ENCODE measurements at places on chromosomes 12 and 14.

- DNase-seq, result no peak
Measured at GRCh38 chr12:59578254-59578653, 17.6 kb upstream of the SLC16A7 start.

DNA sequence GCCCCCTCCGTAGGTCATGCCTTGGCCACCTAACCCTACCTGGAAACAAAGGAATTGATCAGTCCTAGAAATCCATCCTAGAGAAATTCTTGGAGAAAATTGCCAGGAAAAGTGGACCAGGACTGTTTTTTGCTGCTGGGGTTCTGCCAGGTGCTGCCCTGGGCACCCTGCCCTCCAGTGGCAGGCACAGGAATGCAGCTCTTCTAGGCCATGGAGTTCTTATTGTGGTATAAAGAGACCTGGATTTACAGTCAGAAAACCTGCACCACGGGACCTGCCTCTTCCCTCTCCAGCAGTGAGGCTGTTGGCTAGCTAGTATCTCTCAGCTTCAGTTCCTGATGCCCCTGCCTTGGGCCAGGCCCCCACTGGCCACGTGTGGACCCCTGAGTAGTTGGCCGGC, 59.7 kb downstream of the SLC24A4 start:
- no peak for DNase-seq

DNA sequence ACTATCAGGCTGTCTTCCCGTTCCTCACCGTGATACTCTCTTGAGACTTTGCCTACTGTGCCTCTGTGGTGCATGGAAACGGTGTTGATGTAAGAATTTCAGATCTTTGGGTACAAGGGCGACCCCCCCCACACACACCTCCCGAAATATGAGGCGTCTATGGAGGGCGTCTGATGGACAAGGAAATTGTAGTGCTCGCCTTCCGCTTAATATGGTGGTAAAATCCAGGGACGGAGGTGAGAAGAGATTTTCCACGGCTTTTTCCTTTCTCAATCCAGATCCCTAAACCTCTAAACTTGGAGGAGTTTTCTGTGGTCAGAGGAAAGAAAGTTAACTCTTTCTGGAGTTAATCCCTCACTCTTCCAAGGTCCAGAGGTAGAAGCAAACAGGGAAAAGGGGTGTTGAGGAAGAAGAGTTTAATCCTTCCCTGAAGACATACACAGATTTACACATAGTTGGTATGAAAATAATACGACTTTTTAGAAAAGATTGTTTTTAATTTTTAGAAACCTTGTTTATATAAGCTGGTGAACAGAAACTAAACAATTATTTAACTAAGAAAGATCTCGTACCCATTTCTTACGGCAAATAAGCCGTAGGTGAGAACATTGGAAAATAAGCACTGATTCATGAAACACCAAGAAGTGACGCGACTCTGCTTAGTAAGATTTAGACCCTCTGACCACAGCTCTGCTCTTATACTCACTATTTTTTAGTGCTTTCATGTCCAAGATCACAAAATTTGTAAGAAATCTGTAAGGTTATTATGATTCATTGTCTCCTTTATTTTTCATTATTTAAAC, 23.1 kb upstream of the RNASE12 start:
- no peak for DNase-seq

- no peak for DNase-seq
Measured at GRCh38 chr12:19412844-19413243, 26.4 kb upstream of the AEBP2 start.

- no peak for DNase-seq
Measured at GRCh38 chr14:96309133-96309895, 53.3 kb downstream of the BDKRB1 start.

- no peak for DNase-seq
Measured at GRCh38 chr12:5344131-5344530, 87.8 kb upstream of the NTF3 start.

DNA sequence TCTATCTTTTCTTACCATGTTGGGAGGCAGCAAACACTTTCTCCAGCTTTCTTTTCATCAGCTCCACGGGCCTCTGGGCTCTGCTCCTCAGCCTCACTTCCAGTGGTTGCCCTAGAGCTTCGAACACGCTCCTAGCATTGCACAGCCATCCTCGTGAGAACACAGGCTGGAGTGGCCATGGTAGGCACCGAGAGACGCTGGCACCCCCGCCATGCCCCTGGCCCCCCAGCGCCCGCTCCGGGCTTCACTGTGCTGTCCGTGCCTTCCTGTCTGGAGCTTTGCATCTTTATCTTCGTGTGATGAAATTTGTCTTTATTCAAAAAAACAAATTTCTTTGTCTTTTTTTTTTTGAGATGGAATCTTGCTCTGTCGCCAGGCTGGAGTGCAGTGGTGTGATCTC, 352.2 kb downstream of the TMEM121 start:
- DNase-seq, result peak; percentile 76

- no peak for DNase-seq
Measured at GRCh38 chr12:54439521-54440255, 20.6 kb upstream of the ITGA5 start.

GRCh38 chr12:8466241-8466640, 10.5 kb downstream of the CLEC6A start:
- no peak for DNase-seq

DNA sequence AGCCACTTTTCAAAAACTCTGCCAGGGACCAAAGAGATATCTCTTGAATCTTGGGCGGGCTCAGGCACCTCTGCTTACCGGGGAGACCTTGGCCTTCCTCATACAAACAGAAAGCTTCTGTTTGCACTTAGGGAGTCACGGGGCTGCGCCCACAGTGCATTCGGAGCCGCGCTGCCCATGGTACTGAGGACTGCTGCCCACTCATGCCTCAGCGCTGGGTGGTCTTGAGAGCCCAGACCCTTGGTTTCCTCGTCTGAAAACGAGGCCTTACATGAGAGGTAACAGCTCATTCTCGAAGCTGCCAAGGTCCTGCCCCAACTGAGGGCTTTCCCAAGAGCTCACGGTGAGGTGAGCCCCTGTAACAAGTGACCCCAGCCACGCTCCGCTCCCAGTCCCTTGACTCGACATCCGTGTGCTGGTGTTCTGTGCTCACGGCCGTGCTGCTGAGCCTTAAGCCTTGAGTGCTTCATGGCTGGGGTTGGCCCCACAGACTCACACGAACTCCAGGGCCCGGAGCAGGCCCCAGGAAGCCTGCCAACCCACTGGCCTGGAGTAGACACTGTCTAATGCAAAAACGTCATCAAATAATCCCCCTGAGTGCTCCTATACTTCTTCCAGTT, 47.4 kb upstream of the GPR68 start:
- no peak for DNase-seq

DNA sequence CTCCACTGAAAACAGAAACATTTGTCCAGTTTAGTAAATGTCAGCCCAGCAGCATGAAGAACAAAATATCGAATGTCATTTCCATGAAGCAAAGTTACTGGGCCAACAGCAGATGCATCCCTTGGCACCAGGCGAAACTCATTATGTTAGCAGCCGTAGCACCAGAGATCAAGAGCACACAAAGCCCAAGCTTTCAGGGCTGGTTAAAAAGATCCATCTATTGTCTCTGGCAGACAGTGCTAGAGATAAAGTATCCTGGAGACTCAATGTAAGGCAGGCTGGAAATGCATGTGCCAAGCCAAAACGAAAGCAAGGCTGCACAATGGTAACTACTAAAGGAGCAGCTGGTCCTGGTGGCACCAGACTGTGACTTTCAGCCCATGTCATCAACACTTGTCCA, 120.3 kb upstream of the PLEKHG7 start:
- no peak for DNase-seq

GRCh38 chr12:47636908-47637780, 68.7 kb downstream of the RPAP3 start:
- DNase-seq, result no peak

DNA sequence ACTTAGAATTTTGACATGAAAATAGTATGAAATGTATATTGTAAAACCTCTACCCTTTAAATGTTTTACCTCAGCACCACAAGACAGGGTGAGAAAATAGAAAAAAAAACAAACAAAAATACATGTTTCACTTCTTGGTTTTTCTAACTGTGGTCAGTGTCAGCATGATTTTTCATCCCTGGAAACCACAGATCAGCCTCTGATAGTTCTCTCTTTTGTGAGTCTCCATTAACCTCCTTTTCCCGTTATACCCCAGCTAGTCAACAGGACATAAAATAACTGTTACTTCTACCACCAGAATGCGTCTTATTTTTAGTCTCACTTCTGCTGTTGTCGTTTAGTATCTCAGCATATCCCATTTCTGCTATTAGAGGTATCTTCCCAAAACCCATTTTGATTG, 48.3 kb upstream of the KCNMB4 start:
- no peak for DNase-seq

- DNase-seq, result no peak
Measured at GRCh38 chr14:26622611-26623010, 24.8 kb upstream of the NOVA1 start.

- DNase-seq, result no peak
Measured at GRCh38 chr12:38919191-38919590, 13.8 kb upstream of the CPNE8 start.

DNA sequence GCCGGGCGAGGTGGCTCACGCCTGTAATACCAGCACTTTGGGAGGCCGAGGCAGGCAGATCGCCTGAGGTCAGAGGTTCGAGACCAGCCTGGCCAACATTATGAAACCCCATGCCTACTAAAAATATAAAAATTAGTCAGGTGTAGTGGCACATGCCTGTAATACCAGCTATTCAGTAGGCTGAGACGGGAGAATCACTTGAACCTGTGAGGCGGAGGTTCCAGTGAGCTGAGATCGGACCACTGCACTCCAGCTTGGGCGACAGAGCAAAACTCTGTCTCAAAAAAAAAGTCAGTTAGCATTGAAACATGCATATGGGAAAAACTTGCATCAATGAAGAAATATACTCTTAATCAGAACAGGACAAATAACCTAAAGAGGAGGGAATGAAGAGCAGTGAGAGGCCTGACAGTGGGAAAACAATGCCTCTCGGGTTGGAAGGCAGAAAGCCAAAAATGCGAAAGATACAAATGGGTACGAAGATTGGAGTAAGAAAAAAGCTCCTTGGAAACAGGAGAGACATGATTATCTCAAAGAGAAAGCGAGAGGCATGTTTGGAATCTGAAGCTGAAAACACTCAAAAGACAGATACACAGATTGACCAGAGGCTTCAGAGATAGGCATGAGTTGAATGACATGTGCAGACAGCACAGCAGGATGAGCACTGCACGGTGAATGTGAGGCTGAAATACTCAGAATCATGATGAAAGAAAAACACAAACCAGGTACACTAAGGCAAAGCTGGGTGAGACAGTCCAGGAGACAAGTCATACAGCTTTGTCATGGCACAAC, 30.6 kb downstream of the RESF1 start:
- no peak for DNase-seq

DNA sequence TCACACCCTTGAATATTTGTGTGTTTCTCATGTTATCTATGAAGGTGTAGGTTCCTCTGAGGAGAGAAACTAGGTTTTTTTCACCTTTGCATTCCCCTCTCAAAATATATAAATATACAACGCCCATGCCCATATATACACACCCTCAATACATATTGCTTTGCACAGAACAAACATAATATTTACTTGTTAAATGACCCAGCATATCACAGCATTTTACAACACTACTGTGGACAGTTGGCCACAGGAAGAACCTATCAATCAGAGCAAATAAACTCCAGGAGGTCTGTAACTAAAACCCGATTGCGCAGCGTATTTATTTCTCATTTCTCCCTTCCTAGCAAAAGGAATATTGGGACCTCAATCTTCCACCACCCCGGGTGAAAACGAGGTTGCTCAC, 196.0 kb downstream of the SLC5A8 start:
- no peak for DNase-seq

- DNase-seq, result no peak
Measured at GRCh38 chr12:55931780-55932550, 1.0 kb downstream of the DGKA start.

GRCh38 chr14:67077921-67078320, 111.3 kb upstream of the GARIN2 start:
- DNase-seq, result no peak

DNA sequence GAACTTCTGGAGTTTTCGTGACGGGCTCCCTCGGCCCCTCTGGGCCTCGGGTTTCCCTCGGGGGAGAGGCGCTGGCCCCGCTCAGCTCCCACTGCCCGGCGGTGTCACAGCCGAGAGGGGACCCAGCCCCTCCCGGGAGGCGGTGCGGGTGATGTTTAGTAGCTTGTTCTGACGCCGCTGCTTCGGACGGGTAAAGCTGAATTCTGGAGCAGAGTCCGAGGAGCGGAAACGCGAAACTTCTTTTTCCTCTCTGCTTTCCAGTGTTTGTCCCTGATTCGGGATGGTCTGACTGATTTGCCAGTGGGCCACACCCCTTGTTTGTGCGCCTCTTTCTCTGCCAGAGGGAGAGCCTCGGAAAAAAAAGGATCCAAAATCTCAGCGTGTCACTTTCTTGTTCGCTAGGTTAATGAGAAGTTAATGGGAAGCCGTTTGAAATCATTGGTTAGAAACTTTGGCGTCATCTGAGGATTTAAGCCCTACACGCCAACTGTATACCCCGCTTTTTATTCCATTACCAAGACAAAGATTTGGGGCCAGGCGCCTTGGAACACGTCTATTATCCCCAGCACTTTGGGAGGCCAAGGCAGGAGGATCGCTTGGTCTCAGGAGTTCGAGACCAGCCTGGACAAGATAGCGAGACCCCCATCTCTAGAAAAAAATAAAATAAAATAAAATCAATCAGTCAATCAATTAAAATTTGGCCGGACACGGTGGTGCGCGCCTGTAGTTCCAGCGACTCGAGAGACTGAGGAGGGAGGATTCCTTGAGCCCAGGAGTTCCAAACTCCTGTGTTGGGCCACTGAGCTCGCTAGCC, 756 bp downstream of the TULP3 start:
- no peak for DNase-seq

DNA sequence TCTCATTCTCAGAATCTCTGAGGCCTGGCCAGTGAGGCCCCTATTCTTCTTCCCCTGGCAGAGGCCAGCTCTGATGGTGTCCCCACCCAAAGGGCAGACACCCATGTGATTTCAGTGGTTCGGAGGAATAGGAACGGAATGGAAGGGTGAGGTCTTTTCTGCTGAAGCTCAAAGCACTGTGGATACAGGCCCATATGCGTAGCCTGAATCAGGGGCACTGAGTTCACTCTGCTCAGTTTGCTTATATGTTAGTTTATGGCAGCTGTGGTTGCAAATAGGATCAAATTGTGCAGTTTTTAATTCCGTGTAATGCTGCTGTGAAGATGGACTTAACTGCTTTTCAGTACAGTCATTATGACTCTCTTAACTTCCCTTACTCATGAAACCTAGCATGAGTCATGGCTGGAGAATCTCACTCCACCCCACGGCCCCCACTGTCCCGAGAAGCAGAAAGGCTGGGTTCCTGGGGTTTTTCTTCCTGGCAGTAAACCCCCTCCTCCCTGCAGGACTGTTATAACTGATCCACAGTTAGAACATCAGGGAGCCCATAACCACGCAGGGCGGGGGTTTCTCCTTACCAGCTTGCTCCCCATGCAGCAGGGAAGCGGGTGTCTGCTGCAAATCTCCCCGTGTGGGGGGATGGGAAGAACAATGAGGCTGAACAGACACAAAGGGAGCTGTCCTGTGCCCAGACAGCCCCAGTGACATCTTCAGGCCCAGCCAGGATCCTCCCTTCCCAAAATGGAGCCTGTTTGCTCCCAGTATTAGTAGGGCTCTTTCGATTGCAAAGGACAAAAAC, 122.7 kb downstream of the SLC38A6 start:
- DNase-seq, result no peak

- no peak for DNase-seq
Measured at GRCh38 chr14:105155681-105156413, 12.7 kb downstream of the JAG2 start.

- no peak for DNase-seq
Measured at GRCh38 chr12:131202592-131203378, 249.1 kb downstream of the ADGRD1 start.
